ENCODE measurements at places on chromosomes 2 and 18.

DNA sequence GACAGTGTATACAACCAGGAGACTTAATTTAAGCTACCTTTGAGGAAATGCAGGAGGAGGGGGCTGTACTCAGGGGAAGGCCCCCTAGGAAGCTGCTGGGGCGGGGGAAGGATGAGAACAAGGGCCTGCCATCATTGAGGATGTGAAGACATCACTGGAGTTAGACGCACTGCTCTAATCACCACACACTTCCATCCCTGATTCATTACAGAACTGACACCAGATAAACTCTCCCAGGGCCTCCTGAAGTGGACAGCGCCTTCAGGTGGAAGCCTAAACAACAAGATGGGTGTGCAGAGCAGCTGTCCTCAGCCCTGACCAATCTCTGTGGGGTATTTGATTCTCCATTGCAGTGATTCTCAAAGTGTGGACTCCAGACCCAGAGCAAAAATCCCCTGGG, 30.6 kb upstream of the SLC35G4 start:
- no peak for DNase-seq

GRCh38 chr18:32470460-32470713, 295 bp downstream of the GAREM1 start:
- DNase-seq: no peak

DNA sequence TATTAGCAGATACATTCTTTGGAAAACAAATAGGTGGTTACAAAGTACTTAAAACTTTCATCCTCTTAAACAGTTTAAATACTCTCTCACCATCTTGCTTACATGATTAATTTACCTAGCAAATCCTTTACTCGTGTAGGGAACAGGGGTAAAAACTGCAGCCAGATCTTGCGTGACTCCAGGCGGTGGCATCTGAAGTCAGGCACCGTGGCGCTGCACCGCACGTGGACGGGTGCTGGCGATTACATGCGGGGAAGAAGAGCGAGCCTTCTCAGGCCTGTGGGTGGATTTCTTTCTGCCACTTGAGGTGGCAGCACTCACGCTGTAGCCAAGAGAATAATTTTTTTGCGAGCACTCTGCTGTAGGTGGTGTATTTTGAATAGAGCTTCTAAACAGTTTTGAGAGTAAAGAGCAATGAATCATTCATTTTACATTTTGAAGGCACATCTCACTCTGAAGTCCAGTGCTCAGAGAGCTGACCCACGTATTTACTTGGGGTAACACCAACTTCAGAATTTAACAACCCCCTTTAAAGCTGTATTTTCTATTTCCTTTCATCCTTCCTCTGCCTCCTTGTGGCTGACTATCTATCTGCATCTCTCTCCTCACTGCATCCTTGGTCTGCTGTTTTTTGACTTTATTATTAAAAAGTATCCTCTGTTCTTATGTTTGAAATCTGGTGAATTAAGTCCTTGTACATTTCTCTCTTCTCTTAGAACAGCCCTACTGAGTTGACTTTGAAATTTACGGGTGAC, 68.9 kb downstream of the EPAS1 start:
- no peak for DNase-seq

- DNase-seq: no peak
These were observed 20.1 kb downstream of the TANC1 start for GRCh38 chr2:158988501-158988900.

GRCh38 chr2:102100371-102101096, 42.0 kb upstream of the IL1R1 start:
- DNase-seq: no peak

- DNase-seq: no peak
These were observed 4.9 kb upstream of the GPC1 start for GRCh38 chr2:240430595-240430994.

DNA sequence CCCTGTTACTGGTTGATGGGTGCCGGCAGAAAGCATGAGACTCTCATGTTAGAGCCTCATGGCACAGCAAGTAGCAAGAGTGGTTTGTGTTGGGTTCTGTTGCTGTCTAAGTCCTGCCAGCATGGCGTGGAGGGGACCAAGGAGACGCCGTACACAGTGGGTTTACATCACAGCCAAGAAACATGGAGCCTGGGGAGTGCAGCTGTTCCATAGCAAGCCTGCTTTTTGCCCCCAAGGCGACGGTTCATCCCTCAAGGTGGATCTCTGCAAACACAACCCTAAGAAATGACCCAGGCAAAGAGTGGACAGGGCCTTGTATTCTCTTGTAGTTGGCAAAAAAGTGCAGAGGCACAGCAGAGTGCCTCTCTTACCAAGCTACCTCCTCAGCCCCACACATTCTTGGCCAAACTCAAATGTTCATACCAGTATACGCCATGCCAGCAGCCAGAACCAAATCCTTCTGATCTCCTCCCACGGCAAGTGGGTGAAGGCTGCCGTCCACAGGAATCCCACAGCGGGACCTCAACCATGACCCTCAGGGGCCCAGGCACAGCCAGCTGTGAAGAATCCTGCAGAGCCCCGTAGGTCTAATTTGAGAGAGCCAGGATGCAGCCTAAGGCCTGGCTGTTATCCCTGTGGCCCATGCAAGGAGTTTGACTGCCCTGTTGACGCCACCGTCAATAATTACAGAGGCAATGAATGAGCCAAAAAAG, 19.0 kb downstream of the SNED1 start:
- DNase-seq: no peak

DNA sequence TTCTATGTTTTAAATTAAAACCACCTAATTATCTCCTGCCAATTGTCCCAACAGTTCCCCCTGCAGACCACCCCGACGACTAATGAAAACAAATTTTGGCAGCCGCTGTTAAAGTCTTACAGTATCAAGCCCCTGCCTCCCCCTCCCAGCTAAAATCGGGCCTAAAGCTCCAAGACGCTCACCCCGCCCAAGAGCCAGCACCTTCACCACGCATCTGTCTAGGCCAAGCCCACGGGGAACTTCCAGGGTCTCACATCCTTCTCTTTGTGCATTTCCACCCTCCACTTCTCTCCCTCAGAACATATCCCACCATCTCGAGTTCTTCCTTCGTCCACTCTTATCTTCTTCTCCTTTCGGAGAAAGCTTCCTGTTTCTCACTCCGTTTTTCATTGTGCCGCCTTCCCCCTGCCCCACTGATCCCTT, 445 bp downstream of the PRPF40A start:
- peak; percentile 21 for DNase-seq

- DNase-seq: no peak
These were observed 103.6 kb downstream of the NXPH2 start for GRCh38 chr2:138676619-138677021.

GRCh38 chr2:159795841-159796690, 1.9 kb downstream of the CD302 start:
- no peak for DNase-seq

- DNase-seq: no peak
These were observed 25.4 kb downstream of the DYSF start for GRCh38 chr2:71478806-71479205.

DNA sequence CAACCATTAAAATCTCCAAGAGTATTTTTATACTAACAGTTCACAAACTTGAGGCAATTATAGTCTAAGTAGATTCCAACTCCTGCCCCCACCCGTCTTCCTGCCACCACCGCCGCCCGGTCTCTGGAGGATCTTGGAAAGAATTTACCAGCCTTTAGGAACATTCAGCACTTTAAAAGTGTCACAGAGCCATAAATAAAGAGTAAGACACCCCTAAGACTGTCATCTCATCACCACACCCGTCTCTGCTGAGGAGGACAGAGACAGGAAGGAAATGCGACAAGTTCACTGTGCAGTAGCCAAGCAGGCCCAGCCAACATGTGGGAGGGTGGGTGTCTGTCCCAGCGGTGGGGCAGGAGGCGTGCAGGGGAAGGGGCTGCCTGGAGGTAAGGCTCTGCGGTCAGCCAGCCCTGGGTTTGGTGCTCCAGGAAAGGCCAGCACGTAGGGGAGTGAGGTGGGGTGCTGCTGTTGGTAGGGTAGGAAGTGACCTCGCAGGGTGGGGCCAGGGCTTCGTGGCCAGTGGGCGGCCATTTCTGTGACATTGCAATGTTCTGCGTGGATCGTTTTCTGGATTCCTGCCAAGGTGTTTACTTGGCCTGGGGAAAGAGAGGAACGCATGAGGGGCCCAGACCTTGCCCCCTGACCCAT, 111.6 kb downstream of the FAM210A start:
- DNase-seq: peak; percentile 58

GRCh38 chr2:143504397-143504796, 375.2 kb downstream of the ARHGAP15 start:
- no peak for DNase-seq

DNA sequence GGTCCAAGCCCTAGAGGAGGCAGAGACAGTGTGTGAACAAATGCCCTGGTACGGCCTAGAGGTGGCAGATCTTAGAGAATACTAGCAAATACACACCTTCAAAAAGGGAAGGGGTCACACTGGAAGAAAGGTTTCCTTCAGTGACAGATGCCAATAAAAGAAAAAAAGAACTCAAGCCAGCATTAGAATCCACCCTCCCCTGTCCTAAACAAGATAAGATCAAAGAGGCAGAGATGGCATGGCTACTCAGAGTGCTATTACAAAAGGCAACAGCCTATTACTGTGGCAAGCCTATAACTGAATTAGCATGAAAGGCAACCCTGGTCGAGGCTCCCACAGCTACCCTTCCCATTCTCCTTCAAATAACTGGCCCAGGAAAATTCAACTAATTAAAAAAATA, 69.6 kb downstream of the SMC6 start:
- no peak for DNase-seq

GRCh38 chr2:134634054-134634753, 84.6 kb downstream of the TMEM163 start:
- DNase-seq: no peak

DNA sequence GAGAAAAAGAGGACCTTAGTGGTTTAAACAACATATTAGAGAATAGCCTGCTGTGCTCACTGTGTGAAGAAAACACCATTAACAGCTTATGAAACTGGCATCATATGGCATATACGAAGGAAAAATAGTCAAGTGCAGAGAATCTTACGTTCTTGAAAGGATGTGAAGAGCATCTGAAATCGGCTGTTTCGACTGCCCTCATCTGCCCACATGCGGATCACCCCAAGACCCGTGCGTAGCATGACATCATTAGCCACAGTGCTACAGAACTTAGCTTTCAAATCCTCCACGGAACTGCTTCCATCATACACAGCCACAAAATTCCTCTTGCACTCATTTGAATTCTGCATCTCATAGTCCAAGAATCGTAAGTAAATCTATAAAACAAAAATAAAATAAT, 84.3 kb downstream of the NETO1 start:
- no peak for DNase-seq

GRCh38 chr2:197007716-197008628, 81.5 kb upstream of the PGAP1 start:
- no peak for DNase-seq

DNA sequence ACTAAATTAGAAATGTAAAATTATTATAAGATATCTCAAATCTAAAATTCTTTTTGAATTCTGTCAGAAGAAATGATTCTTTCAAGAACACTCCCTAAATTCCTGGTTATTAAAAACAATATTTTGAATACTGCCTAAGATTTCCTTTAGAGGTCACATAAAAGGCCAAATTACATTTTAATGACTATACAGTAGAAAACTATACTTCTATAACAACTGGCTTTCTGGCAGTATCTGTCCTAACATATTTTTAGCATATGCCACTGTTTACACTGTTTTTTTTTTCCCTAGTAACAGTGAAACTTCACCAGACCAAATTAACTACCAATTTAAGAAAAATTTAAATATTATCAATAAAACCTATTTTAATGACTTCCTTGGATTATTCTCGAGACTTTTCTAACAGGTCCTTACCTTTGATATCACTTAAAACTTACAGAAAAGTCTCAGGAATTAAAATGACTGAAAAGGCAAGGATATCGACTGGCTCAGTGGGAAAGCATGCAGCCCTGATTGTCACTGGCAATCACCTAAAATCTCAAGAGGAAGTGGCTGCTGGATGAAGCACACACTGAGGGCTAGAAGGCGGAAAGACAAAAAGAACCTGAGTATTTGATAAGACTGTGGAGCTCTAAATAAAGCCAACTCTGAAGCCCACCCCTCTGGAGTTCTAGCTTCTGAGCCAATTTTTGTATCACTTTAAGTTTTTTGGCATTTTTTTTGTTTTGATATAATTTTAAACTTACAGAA, 59.6 kb downstream of the SPIRE1 start:
- DNase-seq: no peak

DNA sequence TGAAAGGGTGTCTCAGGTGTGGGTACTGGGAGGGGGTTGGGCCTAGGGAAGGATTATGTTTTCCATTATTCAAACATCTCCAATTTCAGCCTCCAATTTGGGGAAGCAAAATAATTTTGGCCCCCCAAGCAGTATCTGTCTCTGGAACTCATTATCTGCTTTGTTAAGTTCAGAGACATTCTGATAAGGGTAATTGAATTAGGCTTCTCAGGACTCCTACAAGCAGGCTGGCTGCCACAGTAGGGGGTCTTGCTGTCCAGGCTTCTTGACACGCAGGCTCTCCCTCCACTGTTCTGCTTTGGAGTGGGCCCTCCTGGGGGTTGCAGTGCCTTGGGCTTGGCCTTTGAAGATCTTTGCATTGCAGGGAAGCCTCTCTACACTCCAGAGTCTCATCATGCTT, 108.1 kb upstream of the SIX2 start:
- no peak for DNase-seq

- no peak for DNase-seq
These were observed 9.6 kb downstream of the MBOAT2 start for GRCh38 chr2:8993902-8994278.

DNA sequence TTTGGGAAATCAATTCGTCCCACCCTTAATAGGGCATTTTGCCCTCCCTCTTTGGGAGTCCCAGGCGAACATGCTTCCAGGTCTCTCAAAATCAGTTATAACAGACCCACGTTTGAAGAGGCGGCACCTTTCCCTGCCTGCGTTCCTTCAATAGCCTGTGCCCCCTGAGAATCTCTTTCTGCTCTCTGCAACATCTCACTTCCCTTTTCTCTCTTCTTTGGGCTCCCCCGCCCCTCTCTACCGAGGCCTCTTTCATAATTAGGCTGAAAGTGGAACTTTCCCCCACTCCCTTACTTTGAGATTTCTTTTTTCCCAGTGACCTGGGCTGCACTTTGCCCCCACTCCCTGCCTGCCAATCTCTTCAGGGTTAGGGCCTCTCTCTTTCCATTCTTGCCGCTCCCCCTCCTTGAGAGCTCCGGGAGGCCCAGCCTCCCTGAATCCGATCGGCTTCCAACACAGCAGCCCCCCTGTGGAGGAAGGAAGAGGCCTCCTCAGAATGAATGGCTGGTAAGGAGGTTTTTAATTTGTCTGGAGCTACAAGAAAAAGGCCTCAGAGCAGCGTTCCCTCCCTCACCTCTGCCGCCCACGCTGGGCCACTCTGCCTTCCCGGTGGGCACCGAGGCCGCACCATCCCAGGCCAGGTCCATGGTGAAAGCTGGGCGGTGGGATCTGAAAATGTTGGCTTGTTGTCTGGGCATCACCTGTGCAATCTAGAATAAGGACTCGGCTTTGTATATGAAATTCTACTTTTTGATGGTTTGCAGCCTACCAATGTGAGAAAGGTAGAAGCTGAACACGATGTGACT, 162.6 kb upstream of the SIX3 start:
- no peak for DNase-seq

GRCh38 chr2:153228904-153229303, 249.7 kb downstream of the RPRM start:
- no peak for DNase-seq

GRCh38 chr18:837922-838321, 25.9 kb upstream of the YES1 start:
- no peak for DNase-seq

Data from CD4-positive, alpha-beta T cell treated with Interleukin-4 for 4 hours (primary cell).